ENCODE measurements at places on chromosomes 7 and 10.

DNA sequence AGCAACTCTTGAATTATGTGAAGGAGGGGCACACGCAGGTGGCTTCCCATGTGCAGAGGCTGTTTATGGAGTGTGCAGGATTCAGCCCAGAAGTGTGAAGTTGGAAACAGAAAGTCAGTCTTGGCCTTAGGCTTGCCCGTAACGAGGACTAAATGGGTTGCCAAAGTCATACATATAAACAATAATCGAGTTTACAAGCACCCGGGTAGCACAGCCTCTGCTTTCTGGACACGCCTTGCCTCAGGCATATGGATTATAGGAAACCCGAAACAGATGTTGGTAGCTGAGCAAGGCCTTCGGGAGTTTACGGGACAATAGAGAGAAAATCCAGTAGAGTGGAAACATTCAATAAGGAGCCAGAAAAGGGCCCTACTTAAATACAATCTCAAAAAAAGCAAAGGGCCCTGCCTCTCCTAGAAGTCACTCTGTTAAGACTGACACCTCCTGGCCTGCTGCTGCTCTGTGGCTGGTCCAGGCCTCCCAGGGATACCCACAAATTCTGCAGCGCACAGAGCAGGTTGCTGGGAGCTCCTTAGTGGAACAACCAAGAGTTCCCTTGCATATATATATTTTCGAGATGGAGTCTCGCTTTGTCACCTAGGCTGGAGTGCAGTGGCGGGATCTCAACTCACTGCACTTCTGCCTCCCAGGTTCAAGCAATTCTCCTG is 48.5 kb downstream of the SMKR1 start:
- H3K27me3 ChIP-seq, result no peaks in the 10 kb centered on the region
- H3K27ac ChIP-seq, result no peak overlapping the region
- H3K36me3 ChIP-seq, result no peaks in the 10 kb centered on the region
- no peak for DNase-seq
- no peak overlapping the region for H3K4me3 ChIP-seq

GRCh38 chr10:46171661-46172060 is 115.1 kb upstream of the ANTXRL start:
- no peaks in the 10 kb centered on the region for H3K27me3 ChIP-seq
- no peaks in the 10 kb centered on the region for H3K4me1 ChIP-seq
- no peak overlapping the region for H3K27ac ChIP-seq
- H3K36me3 ChIP-seq, result no peaks in the 10 kb centered on the region
- H3K4me3 ChIP-seq, result no peak overlapping the region

GRCh38 chr10:36050763-36051499 is 408.8 kb upstream of the FZD8 start:
- H3K27me3 ChIP-seq, result no peaks in the 10 kb centered on the region
- H3K36me3 ChIP-seq, result no peaks in the 10 kb centered on the region

DNA sequence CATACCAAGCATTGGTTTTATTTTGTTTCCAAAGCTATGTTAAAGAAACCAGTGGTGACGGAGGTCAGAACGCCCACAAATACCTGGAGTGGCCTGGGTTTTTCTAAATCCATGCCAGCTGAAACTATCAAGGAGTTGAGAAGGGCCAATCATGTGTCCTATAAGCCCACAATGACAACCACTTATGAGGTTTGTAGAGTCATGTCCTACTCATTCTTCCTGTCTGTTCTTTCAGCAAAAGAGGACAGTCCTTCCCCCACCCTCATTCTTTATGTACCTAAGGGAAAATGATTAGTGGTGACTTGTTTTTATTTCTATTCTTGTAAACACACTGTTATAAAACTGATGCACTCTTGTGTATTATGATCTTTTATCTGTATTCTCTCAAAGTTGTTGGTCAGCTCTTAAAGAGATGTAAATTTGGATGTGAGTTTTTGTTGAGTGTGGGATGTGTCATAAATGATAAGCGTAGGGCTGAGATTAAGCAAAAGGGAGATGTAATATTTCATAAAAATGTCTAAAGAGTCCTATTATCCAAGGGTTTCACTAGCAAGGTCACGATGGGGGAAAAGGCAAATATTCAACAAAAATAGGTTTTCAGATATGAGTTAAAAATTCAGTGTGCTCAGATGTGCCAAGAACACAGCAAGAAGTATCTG is 294.4 kb downstream of the BICC1 start:
- H3K27me3 ChIP-seq, result no peaks in the 10 kb centered on the region
- H3K36me3 ChIP-seq, result no peaks in the 10 kb centered on the region
- DNase-seq, result no peak
- H3K27ac ChIP-seq, result no peak overlapping the region
- H3K4me1 ChIP-seq, result no peaks in the 10 kb centered on the region

DNA sequence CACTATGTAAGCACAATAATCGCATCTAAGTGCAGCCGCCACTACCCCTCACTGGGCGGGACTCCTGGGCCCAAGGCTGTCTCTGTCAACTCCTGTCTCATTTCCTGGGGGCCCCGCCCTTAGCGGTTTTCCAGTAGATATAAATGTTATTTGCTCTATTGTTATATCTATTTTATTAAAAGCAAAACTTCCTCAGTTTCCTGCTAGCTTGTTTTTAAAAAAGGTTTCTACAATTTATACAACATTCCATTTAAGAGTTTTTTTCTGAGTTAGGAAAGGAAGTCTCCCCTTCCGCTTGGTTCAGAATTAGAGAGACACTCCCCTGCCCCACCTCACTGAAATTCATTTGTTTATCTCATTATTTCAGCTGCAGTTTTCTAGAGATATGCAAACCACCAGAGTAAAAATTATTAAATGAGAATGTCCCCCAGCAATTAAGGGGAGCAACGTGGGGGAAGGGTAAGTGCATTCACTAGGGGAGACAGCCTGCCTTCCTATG is 82.7 kb downstream of the RAMP3 start:
- H3K4me3 ChIP-seq, result no peak overlapping the region
- DNase-seq, result no peak
- H3K27ac ChIP-seq, result no peak overlapping the region
- no peaks in the 10 kb centered on the region for H3K27me3 ChIP-seq
- no peaks in the 10 kb centered on the region for H3K36me3 ChIP-seq
